PC-3 (cell line): ENCODE measurements at places on chromosomes 6 and 20. TPM values are rescaled to one million over a fixed set of nuclear protein-coding genes. Genes with fewer than 3 reads are reported as not detected.

SEMG1 gene
- total RNA-seq = not detected in 2 replicates

GRCh38 chr20:38046572-38046971 is 13.0 kb downstream of the RPRD1B start:
- no peak for DNase-seq

KIF25 gene
- total RNA-seq = not detected in 2 replicates

DNA sequence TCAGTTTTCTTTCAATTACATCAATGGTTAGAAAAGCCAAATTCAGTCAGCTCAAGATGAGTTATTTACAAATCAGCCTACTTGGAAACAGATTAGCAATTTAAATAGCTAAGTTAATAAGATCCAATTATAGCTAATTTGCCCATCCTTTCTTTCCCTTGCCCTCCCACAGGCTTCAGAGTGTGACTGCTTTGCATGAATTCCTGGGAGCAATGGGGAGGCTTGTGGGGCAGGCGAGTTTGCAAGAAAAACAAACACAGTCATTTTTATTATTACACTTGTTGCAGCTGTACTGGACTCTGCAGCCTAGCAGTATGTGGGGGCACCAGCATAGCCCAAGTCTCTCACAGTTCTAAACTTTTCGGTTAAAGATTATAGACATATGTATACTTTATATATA is 219.0 kb downstream of the NKAIN2 start:
- no peak for DNase-seq

ID1 gene
- 774 and 872 TPM in 2 replicates for total RNA-seq

CRISP2 gene
- total RNA-seq = not detected in 2 replicates

GRCh38 chr20:57709823-57710799 is at the start of gene PMEPA1:
TSS of gene PMEPA1 (minus strand) at chr20:57710015. CDS start at chr20:57709582, 433 bp downstream.
- DNase-seq = peak; percentile 99

E2F3 gene
- total RNA-seq = 8.8 and 10.8 TPM in 2 replicates

DNA sequence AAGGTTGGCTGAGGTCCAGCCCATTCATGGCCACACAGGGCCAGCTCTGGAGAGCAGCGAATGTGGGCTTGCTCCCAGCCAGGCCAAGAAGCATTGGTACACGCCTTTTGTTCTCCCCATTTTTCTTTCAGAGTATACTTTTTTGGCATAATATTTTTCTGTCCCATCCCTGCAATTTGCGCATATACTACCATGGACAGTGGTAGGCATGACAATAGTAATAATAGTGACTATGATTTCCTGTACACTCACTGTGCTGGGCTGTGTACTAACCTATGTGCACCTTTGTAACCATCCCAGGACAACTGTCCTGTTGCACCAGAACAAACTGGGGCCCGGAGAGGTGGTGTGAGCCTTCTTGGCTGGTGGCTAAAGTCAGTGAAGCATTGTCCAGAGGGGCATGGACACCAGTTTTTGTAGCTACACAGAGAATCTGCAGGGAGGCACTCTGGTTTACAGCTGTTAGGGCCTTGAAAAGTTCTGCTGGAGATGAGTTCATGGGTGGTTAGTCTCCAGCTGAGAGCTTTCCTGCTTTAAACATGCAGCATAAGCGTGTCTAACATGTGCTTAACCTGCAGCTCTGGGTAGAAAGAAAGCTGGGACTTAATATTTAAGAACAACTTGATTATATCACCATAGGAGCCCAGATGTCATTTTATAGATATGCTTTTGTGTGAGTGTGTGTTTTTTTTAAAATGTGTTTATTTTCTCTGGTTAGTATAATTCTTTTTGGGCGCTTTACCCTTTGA is 38.2 kb downstream of the DTD1 start:
- no peak for DNase-seq

DNA sequence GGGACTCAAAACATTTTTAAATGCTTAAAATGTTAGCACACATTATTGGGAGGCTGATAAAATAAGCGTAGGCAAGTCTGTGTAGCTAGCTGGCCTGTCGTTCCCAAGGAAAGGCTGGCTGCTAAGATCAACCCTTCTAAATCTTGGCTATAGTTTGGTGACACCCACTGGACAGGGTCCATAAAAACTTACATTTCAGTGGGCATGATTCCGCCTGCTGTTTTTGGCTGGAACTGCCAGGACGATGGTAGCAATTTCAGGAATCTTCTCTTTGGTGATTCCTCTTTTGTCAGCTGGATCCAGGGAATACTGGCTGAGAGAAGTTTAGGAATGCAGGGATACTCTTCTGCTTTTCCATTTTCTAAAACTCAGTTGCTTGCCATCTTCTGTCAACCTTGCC is 162.2 kb downstream of the NKAIN2 start:
- peak; percentile 10 for DNase-seq

DNA sequence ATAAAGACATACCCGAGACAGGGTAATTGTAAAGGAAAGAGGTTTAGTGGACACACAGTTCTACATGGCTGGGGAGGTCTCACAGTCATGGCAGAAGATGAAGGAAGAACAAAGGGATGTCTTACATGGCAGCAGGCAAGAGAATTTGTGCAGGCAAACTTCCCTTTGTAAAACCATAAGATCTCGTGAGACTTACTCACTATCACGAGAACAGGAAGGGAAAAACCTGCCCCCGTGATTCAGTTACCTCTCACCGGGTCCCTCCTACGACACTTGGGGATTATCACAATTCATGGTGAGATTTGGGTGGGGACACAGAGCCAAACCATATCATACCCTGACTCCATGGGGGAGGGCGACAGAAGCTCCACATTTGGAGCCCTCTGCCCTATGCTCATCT is 7.4 kb upstream of the VAPB start:
- no peak for DNase-seq

- peak; percentile 49 for DNase-seq
These were observed 10.8 kb downstream of the BPIFA2 start for GRCh38 chr20:33178726-33179125.

- DNase-seq = no peak
These were observed 27.5 kb upstream of the TBXT start for GRCh38 chr6:166194914-166195859.

DNA sequence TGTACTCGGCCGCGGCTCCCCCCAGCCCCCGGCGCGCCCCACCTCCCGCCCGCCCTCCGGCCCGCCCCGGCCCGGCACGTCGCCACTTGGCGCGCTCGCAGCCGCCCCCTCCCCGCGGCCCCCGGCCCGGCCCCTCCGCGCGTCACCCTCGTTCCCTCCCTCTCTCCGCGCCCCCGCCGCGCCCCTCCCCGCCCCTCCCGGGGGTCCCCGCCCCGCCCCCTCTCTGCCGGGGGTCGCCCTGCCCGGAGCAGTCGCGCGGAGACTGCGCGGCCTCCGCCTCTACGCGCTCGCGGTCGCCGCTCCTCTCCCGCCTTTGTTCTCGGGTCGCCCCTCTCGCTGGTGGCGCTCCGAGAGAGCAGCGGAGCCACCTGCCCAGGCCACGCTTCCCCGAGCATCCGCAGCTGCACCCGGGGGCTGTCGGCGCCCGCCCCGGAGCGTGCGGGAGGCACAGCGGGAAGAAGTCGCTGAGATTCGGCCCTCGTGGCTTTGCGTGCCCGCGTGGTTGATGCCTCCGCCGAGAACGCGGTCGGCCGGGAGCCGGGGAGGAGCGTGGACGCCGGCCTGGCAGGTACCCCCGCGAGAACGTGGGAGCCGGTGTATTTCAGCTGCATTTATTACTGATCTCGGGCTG is at the start of gene PHF10:
Gene PHF10, minus strand, starts transcription at position 7 of the 631 bp plus-strand sequence. CDS start 569 bp downstream, outside the sequence.
- peak; percentile 18 for DNase-seq

GRCh38 chr6:161191007-161191406 is 82.9 kb downstream of the AGPAT4 start:
- no peak for DNase-seq

GRCh38 chr20:46739431-46740213 is 30.2 kb downstream of the SLC2A10 start:
- DNase-seq = peak; percentile 89

COL9A1 gene
- total RNA-seq = not detected in 2 replicates

DNA sequence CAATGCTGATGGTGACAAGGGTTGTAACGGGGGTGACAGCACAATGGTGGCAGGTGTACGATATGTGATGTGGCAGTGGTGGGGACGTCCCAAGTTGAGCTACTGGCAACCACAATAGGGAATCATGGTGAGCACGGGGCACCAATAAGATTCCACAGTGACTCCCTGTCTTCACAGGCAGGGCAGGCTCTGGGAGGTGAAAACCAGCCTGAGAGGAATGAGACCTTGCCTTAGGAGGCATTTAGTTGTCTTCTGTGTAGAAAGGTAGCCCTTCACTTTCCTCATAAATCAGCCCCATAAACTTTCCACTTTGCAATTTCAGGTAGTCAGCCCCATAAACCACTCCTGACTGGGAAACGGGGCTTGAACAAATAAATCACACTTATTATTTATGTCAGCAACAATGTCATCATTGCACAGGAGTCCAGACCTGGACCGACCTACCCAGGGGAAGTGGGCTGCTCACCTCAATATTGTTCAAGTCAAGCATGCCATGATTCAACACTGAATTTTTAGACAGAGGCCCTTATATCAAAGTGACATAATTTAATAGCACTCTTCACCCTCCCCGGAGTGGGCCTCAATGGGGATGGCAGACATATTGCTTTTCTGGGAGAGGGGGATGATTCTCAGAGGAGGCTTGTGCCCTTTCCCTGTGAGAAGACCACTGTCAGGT is 150.8 kb downstream of the CDC5L start:
- DNase-seq = no peak

- DNase-seq = no peak
These were observed 183.8 kb downstream of the OR2B2 start for GRCh38 chr6:27728442-27728841.

ADGB gene
- not detected in 2 replicates for total RNA-seq

- DNase-seq = no peak
These were observed 392.1 kb upstream of the NOX3 start for GRCh38 chr6:155847711-155848110.

DNA sequence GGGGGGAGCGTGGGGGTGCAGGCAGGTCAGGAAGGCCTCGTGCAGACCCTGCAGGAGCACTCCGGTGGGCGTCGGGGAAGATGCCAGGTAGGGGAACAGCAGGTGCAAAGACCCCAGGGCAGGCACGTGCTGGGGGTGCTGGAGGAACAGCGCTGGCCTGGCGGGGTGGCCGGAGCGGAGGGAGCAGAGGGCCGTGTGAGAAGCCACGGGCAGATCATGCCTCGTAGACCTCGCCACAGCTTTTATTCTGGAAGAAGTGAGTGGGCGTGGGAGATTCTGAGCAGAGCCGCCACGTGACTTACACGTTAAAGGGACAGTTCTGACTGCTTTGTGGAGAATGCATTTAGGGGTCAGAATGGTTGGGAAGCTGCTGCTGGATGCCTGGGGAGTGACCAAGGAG is 9.3 kb downstream of the NTSR1 start:
- DNase-seq = no peak

DNA sequence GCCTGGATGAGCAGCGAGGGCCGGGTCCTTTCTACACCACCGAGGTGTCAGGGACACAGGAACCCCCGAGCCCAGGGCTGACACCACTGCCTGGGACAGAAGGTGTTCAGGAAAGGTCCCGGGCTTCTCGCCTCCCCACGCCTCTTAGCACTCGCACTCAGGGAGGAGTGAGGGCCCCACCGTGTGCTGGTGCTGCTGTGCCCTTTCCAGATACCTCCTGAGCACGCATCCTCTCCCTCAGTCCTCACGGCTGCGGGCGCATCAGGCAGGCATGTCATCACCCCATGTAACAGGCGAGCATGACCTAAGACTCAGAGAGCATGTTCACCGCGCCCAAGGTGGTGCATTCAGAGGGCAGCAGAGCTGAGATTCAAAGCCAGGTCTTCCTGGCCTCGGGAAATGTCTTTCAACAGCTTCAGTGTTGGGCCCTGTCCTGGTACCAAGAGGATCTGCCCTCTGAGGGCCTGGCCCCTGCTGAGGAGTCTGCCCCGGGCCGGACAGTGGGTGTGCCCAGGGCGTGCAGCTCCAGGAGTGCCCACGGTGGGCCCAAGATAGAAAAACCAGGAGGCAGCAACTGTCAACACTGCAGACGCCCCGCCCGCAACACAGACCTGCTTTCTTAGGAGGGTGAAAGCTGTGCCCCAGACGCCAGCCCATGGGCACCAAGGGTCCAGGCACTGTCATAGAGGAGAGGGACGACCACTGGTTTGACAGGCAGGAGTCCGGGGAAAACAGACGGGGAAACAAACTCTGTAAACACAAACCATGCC is 29.2 kb downstream of the TGM2 start:
- DNase-seq = no peak

- DNase-seq = no peak
These were observed 237.8 kb upstream of the PMEPA1 start for GRCh38 chr20:57947421-57948179.

GRM1 gene
- total RNA-seq = 0.11 TPM in 1 of 2 replicates, not detected in the other

DNA sequence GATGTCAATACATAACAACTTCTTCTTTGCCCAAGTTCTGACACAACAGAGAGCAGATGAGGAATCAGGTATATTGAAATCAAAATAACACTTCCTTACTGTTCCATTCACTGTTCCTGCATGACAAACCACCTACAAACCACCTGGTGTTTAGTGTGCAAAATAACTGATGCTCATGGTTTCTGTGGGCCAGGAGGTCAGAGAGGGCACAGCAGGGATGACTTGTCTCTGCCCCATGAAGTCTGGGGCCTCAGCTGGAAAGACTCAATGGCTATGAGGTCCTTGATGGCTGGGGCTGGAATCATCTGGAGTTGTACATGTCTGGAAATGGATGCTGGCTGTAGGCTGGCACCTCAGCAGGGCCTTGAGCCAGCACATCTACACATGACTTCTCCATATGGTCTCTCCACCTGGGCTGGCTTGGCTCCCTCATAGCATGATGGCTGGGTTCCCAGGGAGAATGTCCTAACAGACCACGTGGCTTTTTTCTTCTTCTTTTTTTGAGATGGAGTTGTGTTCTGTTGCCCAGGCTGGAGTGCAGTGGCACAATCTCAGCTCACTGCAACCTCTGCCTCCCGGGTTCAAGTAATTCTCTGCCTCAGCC is 7.4 kb upstream of the COX4I2 start:
- no peak for DNase-seq

DNA sequence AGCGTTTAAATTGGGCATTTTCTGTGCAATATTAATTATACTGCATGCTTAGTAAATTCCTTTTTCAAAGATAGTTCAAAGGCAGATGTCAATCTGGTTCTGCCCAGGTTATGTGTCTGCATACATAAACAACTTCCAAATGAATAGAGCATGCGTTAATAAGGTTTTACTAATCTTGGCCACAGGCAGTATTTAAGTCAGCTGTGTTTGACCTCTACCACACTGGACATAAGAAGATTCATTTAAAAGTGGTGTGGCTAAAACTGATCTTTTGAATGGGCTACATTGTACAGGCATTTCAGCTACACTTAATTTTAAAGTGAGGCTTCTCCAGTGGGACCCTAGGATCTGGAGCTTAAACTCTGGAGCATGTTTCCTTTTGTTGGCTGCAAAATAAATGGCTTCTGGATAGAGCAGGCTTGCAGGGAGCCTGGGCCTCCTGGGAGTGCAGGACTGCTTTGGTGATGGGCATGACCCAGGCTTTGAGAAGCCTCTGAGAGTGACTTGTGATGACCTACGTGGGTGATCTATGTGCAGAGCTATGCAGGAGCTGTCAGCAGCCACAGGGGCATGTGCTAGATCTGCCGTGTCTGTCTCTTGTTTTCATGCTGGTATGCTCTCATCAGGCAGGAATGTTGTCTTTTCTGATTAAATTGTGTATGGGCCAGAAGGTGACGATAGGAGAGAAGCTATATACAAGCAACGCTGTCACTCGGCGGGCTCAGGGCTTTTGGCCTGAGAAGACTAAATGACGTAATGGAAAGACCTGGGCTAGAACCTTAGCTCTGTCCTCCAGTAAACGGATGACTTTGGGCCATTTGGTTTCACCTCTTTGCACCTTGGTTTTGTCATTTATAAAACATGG is 331.2 kb downstream of the QKI start:
- DNase-seq = peak; percentile 39

TRIM40 gene
- total RNA-seq = not detected in 2 replicates
